ENCODE measurements at places on chromosomes 12 and 14.

GRCh38 chr12:124537525-124538193 lies 29.8 kb downstream of the NCOR2 start:
- DNase-seq: no peak

DNA sequence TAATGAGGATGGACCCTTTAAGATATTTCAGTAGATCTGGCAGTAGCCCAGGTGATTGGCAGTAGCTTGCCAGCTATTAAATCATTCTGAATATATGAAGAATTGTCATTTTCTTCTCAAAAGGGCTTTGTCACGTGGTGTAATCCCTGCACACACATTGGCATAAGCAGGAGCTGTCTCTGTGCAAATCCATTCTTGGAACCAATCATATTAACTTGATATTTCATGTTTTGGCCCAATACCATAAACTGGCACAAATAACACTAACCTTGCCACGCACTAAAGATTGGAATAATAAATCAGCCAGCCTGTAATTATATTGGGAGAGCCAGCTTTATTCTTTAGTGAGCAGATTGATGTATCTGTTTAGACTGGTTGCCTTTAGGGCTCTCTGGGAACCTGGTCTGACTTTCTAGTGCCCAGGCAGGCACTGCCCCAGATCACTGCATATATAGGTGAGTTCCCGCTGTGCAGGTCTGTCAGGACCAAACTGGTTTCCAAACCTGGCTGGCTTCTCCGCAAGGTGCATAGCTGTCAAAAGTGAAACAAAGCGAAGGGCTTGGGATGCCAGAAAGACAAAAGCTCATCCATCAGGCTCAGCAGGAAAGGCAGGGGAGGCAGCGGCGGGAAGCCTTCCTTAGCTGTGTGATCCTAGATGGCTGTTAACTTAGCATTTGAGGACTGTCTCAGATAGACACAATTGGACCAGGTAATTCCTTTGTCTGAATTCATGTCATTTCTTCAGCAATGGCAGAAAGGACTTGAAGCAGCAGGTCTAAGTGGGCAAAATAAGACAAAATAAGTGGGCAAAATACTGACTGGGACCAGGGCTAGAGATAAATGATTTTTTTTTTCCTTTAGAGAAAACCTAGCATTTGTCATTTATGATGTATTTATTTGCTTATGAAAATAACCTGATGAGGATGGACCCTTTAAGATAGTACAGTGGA lies 128.8 kb upstream of the DYRK2 start:
- no peak for DNase-seq

- DNase-seq: no peak
These were observed 35.2 kb upstream of the DCD start for GRCh38 chr12:54683398-54683797.

GRCh38 chr14:64060648-64061096 lies 207.9 kb downstream of the SYNE2 start:
- no peak for DNase-seq

DNA sequence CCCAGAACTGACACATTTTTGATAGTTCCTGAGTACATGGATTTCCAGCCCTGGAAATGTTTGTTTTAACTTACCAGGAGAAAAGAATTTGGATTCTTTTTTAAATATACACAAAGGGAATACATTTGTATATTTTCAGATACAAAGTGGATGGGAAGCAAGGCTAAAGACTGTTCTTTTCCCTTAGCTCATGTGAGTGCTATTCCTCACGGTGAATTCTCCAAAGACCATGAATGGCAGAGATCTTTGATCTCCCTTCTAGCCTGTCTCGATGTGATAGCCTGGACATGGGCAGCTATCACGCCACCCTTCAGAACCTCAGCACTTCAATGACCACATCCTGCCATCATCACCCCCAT lies 91.3 kb downstream of the DPF3 start:
- no peak for DNase-seq
